ENCODE measurements at places on chromosomes 16 and 17. TPM values are rescaled to one million over a fixed set of nuclear protein-coding genes. Genes with fewer than 3 reads are reported as not detected.

DNA sequence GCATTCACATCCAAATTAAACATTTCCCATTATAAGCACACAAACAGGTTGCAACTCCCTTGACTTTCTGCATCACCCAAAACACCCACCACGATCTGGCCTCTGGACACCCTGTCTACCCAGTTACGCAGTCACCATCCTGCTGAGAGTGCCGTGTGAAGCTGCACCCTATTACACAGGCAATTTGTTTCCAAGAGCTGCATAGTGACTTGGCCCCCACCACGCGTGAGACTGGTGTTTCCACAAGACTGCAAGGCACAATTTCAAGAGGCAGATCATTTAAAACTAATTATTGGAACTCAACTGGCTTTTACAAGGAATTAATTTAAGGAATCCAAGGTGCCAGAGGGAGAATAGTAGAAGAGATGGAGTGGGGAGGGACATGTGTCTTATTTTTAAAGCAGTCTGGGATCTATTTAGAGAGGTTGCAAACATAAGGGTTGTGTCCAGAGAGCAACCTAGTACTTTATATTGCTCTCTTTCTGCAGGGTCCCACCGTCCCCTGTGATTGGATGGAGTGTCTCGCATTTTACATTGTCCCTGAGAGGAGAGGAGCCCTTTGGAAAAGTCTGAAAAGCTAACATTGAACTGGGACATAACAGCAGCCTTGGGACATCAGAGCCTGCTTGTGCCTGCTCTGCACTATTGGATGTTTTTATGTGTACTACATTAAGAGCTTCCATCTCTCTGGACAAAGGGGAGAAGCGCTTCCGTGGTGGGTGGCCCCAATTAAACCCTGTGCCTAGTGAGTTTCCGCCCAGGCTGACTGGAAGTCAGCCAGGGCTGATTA, 8.7 kb upstream of the ADAMTS18 start:
- DNase-seq: no peak

GRCh38 chr17:66343531-66344078, 41.2 kb downstream of the PRKCA start:
- no peak for DNase-seq

- no peak for DNase-seq
Observed at GRCh38 chr17:21458054-21458453, 81.9 kb downstream of the KCNJ12 start.

- DNase-seq: no peak
Observed at GRCh38 chr16:65751622-65752521, 614.6 kb upstream of the CDH5 start.

- no peak for DNase-seq
Observed at GRCh38 chr17:63445571-63445953, 544 bp downstream of the CYB561 start.

DNA sequence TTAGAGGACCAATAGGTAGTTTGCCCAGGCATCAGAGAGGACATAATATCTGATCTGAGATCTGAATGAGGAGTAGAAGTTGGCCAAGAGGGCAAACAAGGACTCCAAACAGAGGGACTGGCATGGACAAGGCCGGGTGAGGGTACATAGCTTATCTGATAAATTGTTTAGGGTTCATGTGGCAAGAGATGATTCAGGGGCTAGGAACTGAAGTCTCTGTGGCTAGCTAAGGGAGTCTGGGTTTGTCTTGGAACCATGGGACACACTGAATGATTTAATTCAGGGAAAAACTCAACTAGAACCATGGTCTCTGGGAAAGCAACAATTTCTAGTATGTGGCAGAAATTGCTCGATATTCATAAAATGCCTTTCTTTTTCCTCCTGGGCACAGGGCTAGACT, 4.1 kb upstream of the AQP8 start:
- no peak for DNase-seq

- no peak for DNase-seq
Observed at GRCh38 chr16:129075-129474, 9.4 kb downstream of the NPRL3 start.

GRCh38 chr16:1696863-1697262, 9.1 kb upstream of the MAPK8IP3 start:
- no peak for DNase-seq

- no peak for DNase-seq
Observed at GRCh38 chr17:9306086-9306485, 269.5 kb downstream of the STX8 start.

DNA sequence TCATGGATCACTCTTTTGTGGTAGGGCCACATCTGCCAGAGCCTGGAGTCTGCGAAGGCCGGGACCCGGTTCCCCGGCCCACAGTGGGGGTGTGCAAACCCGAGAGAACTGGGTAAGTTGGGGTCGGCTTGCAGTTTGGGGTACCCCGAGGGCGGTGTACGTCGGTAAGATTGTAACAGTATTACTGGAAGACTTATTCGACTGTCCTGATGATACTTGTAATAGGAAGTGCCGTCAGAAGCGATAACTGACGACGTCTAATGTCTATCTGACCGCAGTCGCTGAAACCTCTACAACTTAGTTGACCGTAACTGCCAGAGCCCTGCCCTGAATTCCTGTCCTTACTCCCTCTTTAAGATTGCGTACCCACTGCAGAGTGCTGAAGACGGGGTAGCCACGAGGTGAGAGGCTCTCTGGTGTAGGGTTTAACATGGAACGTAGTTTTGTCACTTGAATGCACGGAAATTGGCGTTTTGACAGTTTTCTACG, 24.0 kb downstream of the TRPV2 start:
- no peak for DNase-seq

CCDC40 gene
- total RNA-seq: 11.8 TPM

CDH15 gene
- not detected for total RNA-seq

HSD17B2 gene
- total RNA-seq: not detected

NECAB2 gene
- total RNA-seq: not detected

CDH3 gene
- total RNA-seq: 62.6 TPM

NPIPA1 gene
- 77.1 TPM for total RNA-seq

GPR142 gene
- total RNA-seq: not detected
